ENCODE measurements at places on chromosomes 11 and 22.
A peak's percentile ranks its signal among the peaks of the same experiment; 100 is the strongest.

DNA sequence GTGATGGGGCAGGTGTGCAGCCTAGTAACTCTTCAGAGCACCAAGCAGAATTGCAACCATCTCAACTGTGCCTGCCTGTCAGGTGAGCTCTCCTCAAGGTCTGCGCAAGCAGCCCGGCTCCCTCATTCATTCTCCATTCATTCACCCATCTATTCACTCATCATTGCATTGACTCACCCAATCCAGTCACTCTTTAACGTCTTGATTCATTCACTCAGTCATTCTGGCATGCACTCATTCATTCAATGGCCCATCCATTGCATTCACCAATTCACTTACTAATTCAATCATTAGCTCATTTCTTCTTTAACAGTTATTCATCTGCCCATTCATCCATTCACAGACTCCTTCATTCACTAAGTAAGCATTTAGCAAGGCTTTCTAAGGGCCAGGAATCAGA lies 111.8 kb downstream of the PDE2A start:
- no peak for DNase-seq

- no peak for DNase-seq
Measured at GRCh38 chr11:86760577-86760976, 39.8 kb upstream of the PRSS23 start.

- DNase-seq = no peak
Measured at GRCh38 chr11:121547574-121547973, 94.8 kb upstream of the SORL1-AS1 start.

- DNase-seq = no peak
Measured at GRCh38 chr11:113773092-113773415, 438 bp downstream of the ZW10 start.

- DNase-seq = no peak
Measured at GRCh38 chr11:118239509-118240205, 12.5 kb downstream of the MPZL3 start.

DNA sequence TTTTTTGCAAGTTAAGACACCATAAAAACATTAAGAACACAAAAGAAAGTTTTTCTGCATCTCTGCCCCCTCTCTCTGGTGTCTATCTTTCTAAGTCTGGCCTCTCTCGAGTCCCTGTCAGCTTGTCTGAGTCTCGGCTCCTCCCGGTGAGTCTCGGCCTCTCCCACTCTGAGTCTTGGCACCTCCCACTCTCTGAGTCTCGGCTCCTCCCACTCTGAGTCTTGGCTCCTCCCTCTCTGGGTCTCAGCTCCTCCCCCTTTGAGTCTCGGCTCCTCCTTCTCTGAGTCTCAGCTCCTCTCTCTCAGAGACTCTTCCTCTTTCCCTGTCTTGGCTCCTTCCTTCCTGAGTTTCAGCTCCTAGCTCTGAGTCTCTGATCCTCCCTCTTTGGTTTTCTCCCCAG lies 72.5 kb upstream of the AMPD3 start:
- peak; percentile 26 for DNase-seq

DNA sequence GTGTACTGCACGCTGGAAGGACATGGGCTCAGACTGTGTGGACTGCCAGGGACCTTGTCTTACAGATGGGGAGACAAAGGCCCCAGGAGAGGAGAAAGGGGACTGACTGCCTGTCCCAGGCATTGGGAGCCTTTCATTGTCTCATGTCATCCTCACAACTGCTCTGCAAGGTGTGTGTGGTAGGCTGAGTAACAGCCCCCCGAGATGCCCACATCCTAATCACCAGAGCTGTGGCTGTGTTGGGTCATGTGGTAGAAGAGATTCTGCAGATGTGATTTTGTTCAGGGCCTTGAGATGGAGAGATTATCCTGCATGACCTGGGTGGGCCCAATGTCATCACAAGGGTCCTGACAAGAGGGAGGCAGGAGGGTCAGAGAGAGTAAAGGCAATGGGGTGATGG lies 39.1 kb downstream of the ARRB1 start:
- DNase-seq = no peak

GRCh38 chr11:86728562-86728961 lies 56.1 kb upstream of the ME3 start:
- no peak for DNase-seq

DNA sequence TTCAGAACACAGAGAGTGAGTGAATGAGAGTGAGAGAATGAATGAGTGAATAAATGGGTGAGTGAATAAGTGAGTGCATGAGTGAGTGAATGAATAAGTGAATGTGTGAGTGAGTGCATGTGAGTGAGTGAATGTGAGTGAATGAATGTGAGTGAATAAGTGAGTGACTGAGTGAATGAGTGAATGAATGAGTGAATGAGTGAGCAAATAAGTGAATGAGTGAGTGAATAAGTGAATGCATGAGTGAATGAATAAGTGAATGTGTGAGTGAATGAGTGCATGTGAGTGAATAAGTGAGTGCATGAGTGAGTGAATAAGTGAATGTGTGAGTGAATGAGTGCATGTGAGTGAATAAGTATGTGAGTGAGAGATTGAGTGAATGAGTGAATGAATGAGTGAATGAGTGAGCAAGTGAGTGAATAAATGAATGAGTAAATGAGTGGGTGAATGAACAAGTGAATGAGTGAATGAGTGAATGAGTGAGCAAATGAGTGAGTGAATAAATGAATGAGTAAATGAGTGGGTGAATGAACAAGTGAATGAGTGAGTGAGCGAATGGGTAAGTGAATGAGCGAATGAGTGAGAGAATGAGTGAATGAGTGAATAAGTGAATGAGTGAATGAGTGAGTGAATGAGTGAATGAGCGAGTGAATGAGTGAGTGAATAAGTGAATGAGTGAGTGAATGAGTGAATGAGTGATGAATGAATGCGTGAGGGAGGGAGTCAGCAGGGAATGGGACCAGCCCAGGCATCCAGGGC lies 21.3 kb upstream of the MUC5B start:
- DNase-seq = no peak

DNA sequence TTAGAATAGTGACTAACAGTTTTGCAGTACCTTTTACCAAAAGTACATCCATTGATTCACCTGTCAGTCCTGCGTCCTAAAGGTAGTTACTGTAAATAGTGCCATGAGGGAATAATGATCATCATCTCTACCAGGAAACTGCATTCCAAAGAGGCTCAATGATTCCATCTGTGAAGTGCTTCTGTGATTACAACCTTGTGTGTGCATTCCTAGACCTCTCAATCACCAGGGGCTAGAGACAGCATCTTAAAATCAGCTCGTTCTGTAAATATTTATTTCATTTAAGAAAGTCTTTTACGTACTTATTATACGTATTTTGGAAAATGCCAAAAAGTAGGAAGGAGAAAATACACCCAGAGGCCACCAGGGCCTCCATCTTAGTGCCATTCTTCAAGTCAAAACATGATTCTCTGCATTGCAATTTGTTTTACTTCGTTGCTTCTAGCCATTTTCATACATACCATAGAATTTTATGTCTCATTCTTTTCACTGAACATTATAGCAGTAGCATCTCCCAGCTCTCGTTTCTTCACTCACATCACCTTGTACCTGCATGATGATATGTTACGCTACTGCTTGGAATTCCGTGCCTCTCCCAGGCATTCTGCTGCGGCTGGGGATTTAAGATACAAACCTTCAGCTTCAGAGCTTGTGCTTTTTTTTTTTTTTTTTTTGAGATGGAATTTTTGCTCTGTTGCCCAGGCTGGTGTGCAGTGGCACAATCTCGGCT lies 117.0 kb downstream of the SEZ6L start:
- DNase-seq = no peak

GRCh38 chr11:11580841-11581411 lies 40.9 kb downstream of the GALNT18 start:
- DNase-seq = no peak

- DNase-seq = no peak
Measured at GRCh38 chr22:27896245-27896644, 22.8 kb downstream of the PITPNB start.

DNA sequence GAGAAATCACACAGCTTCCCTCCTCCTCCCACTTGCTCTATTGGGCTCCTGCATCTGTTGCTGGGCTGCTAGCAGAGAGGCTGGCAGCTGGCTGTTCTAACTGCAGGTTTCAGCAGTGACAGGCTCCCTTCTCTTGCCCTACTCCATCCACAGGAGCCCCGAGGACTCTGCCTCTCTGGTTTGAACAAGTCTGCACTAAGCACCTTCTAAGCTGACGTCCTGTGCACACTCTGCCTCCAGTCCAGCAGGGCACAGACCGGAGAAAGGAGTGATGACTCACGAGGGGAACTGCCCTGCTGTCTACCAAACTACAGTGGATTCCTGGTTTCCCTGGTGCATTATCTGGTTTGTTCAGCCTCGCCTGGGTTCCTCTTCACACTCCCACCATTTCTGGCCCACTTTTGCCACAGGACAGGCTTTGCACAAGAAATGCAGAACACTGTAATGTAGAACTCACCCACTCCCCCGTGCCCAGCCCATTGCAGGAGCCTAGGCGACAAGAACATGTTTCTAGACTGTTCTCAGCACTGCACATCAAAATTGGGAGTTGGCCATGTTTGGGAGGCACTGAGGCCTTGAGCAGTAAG lies 26.0 kb downstream of the IL10RA start:
- peak; percentile 87 for DNase-seq

- DNase-seq = peak; percentile 94
Measured at GRCh38 chr11:64879244-64879900, 951 bp upstream of the EHD1 start.

DNA sequence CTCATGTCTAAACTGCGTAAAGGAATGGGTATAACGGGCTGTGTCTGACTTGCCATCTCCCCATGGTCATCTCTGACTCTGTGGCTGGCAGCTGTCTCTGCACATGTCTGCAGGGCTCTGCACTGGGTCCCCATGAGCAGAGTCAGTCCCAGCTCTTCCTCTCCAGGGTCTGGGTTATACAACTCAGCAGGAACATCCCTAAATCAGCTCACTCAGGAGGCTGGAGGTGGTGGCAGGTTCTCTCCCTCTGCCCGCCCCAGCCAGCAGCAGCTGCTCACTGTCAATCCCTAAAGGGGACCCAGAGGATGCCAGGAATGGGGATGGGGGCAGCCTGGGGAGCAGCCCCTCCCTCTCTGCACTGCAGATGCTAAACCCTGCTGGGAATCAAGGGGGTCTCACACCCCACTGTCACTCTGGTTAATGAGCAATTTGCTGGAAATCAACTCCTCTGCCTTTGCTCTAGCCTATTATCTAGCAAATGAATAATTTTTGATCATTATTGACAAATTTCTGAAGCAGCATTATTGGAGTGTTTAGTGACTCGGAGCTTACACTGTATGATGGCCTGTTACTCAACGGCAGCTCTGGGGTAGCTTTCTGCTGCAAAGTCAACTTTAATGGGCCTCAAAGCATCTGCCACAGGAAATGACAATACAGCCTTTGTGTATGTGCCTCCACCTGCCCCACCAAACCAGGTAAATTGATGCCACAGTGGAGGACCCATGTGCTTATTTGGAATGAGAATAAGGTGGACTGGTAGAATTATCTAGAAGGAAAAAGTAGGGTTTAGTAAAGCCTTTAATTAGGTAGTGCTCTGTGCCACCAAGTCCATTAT lies 55.7 kb upstream of the SHANK2 start:
- no peak for DNase-seq

- DNase-seq = no peak
Measured at GRCh38 chr22:46105494-46106278, 44.6 kb upstream of the PPARA start.

- DNase-seq = no peak
Measured at GRCh38 chr11:129946256-129946655, 50.9 kb upstream of the NFRKB start.

GRCh38 chr22:41305646-41306045 lies 4.3 kb downstream of the ZC3H7B start:
- no peak for DNase-seq

DNA sequence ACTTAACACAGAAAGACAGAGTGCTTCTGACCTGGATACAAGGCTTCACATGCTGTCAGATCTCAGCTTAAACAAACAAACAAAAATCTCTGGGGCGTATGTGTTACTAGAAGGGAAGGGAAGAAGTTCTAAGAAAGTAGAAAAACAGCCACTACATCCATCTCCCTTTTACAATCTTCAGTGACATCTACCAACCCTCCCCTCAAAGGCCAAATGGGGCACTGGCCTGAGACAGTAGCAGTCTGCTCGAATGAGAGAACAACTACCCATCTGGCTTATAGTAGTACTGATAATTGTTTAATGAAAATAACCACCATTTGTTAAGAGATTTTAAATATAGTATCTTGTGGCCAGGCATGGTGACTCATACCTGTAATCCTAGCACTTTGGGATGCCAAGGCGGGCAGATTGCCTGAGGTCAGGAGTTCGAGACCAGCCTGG lies 29.4 kb downstream of the CCDC83 start:
- no peak for DNase-seq

- no peak for DNase-seq
Measured at GRCh38 chr11:6608726-6609501, 3.1 kb downstream of the TAF10 start.

DNA sequence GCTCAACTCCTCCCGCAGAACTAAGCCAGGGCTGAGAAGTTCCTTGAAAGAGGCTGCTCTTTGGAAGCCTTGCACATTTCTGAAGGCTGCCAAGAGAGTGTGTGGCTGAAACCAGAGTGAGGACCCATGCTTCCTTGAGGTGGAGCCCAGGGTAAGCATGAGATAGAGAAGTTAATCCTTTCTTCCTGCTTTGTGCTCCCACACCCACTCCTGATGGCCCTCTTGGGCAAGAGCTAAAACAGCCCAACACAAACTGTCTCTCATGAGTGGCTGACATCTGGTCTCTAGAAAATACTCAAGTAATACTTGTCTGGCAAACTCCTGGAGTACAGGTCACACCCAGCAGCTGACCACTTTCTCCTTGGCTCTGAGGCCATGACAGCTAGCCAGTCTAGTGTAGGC lies 523.7 kb downstream of the INSC start:
- peak; percentile 46 for DNase-seq

DNA sequence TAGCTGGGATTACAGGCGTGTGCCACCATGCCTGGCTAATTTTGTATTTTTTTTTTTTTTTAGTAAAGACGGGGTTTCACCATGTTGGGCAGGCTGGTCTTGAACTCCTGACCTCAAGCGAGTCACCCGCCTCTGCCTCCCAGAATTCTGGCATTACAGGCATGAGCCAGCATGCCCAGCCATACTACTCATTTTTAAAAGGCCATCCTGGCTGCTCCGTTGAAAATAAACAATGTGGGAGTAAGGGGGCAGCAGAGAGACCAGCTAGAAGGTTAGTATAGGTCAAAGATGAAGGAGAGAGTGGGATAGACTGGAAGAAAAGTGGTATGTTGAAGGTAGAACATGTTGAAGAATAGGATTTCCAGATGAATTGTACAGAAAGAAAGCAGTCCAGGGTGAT lies 17.6 kb upstream of the LIN7C start:
- DNase-seq = peak; percentile 21

DNA sequence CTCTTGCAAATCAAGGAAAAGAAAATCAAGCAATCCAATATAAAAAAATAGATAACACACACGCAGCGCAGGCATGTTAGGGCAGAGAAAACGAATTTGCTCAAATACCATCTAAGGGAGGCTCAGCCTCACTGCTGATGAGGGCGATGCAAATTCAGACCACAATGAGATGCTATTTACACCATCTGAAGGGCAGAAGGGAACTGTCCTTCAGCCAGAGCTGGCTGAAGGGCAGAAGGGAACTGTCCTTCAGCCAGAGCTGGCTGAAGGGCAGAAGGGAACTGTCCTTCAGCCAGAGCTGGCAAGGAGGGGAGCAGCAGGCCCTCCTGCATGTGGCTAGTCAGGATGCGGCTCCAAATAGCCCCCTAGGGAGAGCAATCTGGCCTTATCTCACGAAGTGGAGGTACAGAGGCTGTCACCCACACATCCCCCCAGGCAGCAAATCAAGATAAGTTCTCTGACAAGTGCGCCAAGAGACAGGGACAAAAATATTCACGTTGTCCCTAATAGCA lies 7.6 kb upstream of the SLC39A13 start:
- DNase-seq = peak; percentile 17
